ENCODE measurements at places on chromosomes 7 and 10.
A peak's percentile ranks its signal among the peaks of the same experiment; 100 is the strongest.

GRCh38 chr10:91211675-91212074 is 8.8 kb upstream of the PCGF5 start:
- no peak for DNase-seq

DNA sequence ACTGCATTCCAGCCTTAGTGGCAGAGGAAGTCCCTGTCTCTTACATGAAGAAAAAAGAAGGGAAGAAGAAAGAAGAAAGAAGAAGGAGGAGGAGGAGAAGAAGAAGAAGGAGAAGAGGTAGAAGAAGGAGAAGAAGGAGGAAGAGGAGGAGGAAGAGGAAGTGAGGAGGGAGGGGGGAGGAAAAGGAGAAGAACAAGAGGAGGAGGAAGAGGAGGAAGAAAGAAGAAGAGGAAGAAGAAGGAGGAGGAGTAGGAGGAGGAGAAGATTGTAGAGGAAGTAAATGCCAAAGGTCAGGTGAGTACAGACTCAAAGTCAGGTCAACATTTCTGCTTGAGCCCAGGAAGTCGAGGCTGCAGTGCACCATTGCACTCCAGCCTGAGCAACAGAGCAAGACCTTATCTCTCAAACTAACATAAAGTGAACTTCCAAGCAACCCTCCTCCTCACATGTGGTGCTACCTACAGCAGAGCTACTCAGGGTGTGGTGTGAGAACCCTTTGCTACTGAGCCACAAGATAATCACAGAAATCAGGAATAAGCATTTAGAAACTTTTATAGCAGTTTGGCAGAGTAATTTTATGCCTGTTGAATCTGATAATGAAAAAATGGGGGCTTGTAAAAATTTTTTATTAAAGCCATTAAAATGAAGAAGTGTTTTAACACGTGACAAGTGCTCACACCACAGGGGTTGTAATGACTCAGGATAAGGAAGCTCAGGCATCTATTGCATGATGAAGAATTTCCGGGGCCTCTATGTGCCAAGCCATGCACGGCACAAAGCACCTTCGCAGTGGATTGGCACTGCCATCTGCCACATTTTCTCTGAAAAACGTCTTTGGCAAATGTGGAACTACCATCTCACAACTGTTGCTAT is 224.9 kb upstream of the AUTS2 start:
- no peak for DNase-seq

GRCh38 chr10:113301342-113301984 is 251.4 kb upstream of the HABP2 start:
- no peak for DNase-seq

DNA sequence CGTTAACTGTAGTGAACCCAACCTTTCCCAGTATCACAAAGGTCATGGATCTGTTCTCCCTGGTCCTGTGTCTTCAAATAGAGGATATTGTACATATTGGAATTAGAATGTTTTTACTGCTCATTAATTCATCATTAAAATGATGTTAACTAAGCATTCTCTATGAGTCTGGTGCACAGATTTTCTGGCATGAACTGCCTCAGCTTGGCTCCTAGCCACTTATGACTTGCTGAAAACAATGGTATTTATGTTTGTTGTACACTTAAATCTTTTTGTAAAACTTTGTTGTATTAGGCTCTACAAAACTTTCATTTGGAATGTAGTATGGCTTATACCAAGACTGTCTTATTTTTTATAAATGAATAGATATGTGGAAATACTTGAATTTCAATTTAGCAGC is 329.4 kb downstream of the TFEC start:
- DNase-seq, result no peak

DNA sequence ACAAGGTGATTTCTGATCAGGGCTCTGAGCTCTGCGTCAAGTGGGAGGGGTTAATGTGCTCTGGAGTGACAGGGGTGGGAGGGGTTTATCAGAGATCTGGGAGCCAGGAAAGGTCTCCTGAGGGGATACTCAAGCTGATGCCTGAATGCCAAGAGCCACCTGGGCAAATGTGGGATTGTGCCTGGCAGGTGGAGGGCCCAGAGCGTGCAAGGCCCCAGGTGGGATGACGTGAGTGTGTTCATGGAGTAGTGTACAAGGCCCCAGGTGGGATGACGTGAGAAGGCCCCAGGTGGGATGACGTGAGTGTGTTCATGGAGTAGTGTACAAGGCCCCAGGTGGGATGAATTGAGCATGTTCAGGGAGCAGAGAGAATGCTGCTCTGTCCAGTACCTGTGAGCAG is 610.3 kb downstream of the PTPRN2 start:
- no peak for DNase-seq

- DNase-seq, result no peak
Measured at GRCh38 chr7:81534996-81535395, 234.9 kb downstream of the HGF start.

DNA sequence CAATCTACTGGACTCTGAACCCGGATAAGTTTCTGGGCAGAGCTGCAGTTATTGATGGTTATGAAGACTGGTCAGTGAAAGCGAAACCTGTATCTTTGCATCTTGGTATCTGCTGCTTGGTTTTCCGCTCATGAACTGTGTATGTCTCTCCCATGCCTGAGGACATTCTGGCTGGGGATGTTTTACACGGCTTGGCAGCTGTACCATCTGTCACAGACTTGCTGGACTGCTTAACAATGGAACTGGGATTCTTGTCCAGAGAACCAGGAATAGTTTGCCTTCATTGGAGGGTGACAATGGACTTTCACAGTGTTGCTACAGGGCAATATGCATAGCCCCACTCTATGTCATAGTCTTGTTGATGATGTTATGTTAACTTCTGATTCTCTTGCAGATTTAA is 119.9 kb upstream of the TMEM106B start:
- no peak for DNase-seq

GRCh38 chr10:97601268-97602215 is 12.0 kb downstream of the C10orf62 start:
- no peak for DNase-seq

- no peak for DNase-seq
Measured at GRCh38 chr7:121504482-121504881, 108.4 kb upstream of the FAM3C start.

DNA sequence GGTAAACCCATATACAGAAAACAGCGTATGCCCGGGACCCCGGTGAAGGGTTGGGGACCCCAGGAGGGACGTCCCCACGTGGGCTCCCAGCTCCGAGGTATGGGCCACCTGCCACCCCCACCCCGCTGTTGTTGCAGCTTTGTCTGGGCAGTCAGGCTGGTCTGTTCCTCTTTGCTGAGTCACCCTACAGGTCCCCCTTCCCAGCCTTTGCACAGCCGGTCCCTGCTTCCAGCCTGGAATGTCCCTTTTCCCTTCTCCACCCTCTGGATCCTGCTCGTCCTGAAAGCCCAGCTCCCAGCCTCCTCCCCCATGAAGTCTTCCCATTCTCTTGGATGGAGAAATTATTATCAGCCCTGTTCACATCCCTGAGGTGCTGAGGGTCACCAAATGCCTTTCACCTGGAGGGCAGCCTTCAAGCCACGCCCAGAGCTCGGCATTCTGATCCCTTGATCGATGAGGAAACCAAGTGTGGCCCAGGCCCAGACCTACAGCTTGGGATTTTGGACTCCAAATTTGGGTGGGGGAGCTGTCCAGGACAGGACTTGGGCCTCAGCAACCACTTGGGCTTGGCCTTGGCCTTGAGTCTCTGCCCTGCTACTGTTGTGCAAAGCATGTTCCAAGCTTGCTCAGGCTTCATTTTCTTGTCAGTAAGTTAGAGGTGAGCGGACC is 2.6 kb downstream of the CLDN4 start:
- DNase-seq, result no peak

DNA sequence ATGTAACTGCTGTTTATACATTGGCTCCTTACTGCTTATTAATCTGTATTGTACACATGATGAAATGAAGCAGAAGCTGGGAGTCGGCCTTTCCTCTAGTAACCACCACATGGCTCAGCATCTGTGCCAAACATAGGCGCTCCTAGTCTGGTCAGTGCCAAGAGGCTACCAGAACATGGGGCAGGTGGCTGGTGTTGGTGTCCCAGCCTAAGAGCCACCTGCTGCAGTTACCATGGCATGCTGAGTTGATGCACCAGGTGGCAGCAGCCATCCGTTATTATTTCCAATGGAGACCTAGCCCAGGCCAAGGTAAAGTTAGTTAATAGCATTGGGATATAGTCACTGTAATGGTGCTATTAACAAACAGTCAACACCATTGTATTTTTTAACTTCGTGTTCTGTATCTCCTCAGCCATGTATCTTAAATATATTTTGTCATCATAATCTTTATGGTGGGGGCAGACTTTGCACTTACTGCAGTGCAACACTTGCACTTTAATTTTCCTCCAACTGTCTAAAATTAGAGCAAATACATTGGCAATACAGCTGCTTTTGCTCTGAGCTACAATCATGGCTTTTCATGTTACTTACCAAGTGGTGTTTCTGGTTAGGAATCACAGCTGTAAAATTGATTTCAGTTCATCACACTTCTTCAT is 33.1 kb downstream of the HBP1 start:
- peak; percentile 45 for DNase-seq

GRCh38 chr7:148296994-148297644 is 293.4 kb upstream of the C7orf33 start:
- DNase-seq, result no peak

DNA sequence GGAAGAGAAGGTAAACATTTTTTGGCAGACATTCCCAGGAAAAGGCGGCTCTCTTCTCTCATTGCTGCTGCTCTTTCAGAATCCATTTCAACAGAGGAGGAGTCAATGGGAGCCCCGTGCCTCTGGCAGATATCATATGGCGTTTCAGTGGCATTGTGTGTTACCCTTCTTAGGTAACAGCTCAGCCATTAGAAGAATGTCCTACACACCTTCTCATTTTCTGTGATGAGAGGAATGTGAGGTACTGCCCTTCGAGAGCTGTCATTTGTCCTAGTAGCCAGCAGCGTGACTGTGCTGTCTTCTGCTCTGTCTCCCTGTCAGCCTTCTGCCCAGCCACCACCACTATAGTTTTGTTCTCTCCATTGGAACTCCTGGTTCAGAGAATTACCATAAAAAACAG is 102.4 kb downstream of the EGFR start:
- no peak for DNase-seq

GRCh38 chr7:70614237-70615045 is 517.5 kb upstream of the GALNT17 start:
- no peak for DNase-seq

- no peak for DNase-seq
Measured at GRCh38 chr10:132974886-132975830, 32.8 kb upstream of the CFAP46 start.

DNA sequence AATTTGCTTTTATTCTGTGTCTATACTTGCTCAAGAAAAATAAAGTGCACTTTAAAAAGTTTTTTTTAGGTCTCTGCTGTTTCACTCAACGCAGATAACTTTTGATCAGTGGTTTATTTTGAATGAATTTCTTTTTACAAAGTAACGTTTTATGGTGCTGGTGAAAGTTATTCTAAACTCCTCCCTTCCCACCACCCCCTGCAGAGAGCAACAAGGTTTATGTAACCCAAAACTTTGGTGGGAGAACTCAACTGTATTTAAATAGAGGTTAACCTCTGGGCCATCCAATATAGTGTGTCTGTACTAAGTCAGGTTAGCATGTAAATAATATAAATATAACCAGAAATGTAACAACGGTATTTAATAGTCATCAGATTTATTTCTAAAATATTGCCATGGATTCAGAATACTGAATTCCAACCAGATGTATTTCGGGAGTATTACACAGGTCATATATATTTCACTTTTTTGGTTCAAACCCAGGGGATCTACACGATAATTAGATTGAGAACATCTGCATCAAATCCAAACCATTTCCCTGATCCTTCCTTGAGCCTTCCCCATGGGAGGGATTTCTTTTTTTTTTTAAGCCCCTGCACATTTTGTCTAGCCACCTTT is 3.9 kb upstream of the CUX1 start:
- DNase-seq, result no peak

- no peak for DNase-seq
Measured at GRCh38 chr7:140479739-140480084, 407 bp upstream of the MKRN1 start.

DNA sequence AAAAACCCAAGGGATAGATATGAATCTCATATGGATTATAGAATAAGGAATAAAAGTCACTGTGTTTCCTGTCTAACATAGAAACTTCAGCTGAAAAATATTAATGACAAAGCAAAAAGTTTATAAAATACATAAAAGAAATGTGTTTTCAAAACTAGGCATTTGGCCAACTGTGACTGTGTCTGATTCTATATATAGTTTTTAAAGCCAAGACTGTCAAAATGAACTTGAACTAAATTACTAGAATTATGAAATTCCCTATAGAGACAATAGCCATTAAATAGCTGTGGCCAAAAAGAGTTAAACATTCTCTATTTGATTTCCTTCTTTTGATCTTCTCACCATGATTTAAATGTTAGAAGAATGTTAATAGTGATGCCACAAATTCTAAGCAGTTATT is 311.2 kb upstream of the SEMA3D start:
- DNase-seq, result no peak

DNA sequence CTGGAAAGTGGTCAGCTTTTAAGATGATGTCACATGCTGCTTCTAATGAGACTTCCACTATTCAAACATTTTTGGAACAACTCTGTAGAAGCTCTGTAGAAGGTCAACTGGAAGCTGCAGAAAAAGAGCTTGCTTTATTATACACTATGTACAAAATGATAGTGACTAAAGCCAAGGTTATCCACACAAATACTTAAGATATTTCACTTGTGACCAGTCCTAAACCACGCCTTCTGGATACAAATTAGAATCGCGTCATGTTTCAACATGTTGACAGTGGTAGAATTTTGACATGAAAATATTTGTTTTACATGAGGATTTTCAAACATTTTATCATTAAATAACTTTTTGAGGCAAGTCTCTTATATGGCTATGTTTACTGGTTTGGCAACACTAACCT is 499.6 kb upstream of the PHF14 start:
- no peak for DNase-seq

DNA sequence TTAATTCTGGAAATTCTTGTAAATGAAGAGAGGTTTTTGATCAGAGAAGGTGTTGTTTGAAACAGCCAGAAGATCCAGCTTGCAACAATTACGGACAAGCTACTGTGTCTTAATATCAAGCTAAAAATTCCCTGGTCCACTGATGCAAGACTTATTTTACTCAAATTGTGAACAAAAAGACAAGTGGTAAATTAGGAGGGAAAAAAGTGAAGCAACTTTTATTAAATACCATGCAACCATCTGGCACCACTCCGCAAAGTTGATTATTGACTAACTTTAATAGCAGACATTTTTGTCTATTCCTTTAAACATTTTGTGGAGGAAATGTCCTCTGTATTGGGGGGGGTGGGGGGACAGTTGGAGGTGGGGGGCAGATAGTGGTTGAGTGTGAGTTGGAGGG is 5.1 kb upstream of the CAV2 start:
- DNase-seq, result no peak

Data from activated T-cell treated with anti-CD3 and anti-CD28 coated beads, Interleukin-2, amount 50 U/mL, for 48 hours (primary cell).